Fibroblast of skin of left biceps (primary cell): ENCODE measurements at places on chromosomes 7 and 10.

DNA sequence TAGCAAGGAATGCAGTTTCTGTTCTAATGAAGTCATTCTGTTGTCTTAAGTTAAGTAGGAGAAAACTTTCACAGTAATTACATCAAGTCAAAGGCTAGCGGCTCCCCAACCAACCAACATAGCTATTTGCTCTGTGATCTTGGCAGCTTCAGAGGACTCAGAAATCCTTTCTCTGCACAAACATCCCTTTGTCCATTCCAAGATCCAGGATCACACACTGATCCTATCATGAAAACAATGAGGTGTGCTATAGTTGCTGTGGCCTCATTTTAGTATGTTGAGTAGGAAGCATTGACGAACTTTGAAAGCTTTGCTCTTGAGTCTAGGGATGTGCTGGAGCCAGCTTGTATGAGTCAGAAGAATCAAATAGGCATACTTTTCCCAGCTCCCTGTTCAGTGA lies 218.2 kb upstream of the PRSS58 start:
- DNase-seq: no peak

DNA sequence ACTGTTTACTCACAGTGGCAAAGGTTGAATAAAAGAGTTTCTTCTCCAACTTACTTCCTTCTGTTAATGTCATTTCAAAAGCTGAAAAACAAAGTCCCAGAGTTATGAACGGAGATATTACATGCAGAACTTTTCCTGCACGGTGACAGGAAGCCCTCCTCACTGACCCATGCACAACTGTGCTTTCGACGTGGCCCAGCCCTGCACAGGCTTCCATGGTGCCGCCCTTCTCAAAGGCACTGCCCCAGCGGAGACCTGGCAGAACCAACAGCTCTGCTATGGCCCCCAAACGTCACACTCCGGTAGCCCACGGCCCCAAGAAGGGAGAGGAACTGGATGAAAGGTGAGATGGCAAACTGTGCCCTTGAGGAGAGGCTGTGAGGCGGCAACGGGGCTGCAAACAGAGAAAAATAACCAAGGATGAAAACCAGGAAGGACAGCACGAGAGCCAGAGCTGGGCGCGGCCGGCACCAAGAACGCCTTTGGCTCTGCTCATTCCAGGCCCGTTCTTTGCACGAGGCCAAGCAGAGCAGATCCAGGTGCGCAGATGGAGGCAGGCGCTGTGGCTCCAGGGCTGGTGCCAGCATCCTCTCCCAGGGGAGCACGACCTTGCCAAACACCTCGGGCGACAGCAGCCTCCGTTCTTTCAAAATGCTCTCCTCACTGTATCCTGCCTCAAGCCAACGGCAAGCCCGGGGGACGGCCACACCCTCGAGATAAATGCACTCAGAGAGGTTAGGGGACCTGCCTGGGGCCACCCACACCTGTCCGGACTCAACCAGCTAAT lies 7.0 kb upstream of the FUOM start:
- no peak for DNase-seq

DNA sequence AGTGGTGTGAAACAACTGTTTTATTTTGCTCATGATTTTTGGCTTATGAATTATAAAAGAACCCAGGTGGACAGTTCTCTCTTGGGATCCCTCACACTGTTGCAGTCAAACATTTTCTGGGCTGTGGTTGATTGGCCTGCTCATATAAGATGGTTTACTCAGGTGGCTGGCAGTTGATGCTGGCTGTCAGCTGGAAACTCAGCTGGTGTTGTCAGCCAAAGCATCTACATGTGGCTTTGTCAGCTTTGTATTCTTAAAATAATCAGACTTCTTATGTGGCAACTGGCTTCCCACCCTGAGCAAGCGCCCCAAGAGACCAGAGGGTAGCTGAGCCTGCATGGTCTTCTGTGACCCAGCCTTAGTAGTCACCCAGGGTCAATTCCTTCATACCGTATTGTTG lies 534.7 kb downstream of the NRG3 start:
- DNase-seq: no peak

DNA sequence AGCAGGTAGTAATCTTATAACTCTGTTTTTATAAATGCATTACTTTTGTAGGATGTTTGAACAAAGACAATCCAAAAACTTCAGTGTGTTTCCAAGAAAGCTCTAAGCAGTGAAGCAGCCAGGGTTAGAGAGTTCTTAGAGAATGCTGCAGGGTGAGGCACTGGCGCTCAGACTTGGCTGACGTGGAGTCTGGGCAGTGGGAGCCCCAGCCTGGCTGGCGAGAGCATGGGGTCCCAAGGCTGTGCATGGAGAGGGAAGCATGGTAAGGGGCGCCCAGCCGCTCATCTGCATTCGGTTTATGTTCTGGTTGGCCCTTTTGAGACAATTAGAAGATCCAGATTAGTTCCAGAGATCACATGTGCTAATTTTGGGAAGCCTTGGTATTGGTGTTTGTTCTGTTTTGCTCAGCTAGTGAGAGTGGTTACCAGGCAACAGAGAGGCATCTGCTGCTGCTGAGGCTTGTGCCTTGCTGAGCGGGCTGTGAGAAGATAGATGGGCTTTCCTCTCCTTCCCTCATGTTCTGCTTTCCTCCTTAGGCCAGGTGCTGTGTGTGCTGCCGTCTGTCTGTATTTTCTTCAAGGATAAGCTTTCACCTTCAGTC lies 10.3 kb downstream of the SUN1 start:
- no peak for DNase-seq

- DNase-seq: no peak
Measured at GRCh38 chr10:36164556-36165504, 522.7 kb upstream of the FZD8 start.

GRCh38 chr10:49174926-49175500 lies 13.2 kb downstream of the TMEM273 start:
- DNase-seq: no peak

- DNase-seq: no peak
Measured at GRCh38 chr10:101833466-101833865, 10.1 kb downstream of the KCNIP2 start.

- DNase-seq: peak; percentile 95
Measured at GRCh38 chr7:157309988-157310668, 26.7 kb upstream of the DNAJB6 start.

DNA sequence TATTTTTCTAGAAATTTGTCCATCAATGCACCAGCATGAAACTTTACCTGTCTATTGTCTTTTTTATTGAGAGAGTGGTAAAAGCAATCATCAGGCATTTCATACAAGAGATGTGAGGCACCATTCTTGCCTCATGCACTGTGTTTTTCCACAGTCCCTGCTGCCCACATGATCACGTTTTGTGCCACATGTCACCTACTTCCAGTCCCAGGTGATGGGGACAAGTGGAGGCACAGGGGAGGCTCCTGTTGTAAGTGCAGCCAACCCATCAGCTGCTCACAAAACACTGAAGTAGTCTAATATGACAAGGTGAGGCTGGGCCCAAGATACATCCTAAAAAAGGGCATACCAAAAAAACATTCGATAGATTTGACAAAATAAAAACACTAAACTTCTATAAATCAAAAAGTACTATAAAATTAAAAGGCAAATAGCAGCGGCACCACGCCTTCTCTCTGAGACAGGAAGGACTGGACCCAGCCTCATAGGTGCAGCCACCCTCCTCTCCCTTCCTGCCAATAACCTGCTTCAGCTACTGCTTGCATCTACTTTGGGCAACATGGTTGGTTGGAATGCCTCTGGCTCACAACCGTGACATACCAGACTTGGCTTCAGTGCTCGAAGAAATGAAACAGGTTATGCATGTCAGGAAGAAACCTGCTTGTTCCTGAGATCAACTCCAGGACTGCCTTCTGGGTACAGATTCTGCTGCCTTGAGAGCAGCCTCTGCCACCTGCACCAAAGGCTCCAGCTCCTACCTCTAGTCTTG lies 2.3 kb downstream of the ZC3HAV1L start:
- no peak for DNase-seq

GRCh38 chr10:4522296-4523000 lies 303.6 kb upstream of the AKR1E2 start:
- no peak for DNase-seq

DNA sequence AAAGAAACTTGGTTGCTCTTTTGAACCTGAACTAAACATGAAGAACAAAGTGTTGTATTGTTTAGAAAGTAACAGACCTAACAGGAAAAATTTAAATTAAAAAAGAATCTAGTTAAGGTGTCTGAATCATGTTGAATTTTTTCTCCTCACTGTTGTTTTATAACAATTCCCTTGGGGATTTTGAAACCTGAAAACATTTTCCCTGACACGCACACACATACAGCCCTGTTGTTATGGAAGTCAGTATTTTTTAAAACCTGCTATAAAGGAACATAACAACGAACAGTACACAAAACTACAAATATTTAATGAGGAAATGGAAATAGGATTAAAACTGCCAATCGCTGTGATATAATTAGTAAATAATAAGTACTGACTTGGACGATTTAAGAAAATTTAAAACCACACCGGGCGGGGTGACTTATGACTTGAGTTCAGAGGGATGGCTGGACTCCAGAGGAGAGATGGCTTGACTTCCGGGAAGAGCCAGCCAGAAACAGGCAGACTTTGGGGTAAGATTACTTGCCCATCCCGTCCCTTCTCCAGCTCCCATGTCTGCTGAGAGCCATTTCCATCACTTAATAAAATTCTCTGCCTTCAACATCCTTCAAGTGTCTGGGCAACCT lies 16.2 kb upstream of the SPOCK2 start:
- no peak for DNase-seq

DNA sequence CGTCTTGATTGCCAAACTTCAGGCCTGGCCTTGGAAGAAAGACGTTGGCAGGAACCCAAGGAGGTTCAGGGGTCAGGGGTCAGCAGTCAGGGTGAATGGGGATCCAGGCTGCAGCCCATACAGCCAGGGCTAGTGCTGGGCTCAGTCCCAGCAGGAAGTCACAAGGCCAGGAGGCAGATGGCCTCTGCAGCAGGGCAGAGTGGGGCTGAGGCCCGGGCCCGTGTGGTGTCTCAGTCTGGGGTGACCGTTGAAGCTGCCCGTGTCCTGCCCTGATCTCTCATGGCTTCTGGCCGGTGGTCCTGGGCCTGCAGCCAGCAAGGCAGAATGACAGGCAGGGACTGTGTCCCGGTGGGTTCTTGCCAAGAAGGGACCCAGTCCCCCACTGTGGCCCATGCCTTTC lies 26.6 kb upstream of the PURB start:
- DNase-seq: no peak
